IMR-90 (cell line): ENCODE measurements at places on chromosomes 3 and 15.

- DNase-seq: peak; percentile 16
Measured at GRCh38 chr3:32780735-32781210, 37.0 kb upstream of the TRIM71 start.

DNA sequence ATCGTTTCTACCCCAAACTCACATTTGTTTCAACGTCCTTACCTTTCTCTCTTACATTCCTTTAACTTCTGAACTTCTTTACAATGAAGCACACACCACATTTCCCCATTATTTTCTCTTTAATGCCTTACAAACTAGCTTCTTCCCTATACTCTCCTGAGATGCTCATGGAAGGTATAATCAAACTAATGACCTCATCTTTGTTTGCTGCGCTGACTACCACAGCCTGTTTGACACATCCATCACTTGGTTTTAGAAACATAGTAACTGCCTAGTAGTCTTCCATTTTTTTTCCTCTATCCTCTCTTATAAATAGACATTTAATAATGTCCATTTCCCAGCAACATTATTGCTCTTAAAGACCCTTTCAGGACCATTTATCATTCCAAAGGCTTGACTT, 230.5 kb upstream of the LRTM1 start:
- no peak for DNase-seq

- DNase-seq: no peak
Measured at GRCh38 chr15:26686547-26687187, 86.2 kb downstream of the GABRB3 start.

DNA sequence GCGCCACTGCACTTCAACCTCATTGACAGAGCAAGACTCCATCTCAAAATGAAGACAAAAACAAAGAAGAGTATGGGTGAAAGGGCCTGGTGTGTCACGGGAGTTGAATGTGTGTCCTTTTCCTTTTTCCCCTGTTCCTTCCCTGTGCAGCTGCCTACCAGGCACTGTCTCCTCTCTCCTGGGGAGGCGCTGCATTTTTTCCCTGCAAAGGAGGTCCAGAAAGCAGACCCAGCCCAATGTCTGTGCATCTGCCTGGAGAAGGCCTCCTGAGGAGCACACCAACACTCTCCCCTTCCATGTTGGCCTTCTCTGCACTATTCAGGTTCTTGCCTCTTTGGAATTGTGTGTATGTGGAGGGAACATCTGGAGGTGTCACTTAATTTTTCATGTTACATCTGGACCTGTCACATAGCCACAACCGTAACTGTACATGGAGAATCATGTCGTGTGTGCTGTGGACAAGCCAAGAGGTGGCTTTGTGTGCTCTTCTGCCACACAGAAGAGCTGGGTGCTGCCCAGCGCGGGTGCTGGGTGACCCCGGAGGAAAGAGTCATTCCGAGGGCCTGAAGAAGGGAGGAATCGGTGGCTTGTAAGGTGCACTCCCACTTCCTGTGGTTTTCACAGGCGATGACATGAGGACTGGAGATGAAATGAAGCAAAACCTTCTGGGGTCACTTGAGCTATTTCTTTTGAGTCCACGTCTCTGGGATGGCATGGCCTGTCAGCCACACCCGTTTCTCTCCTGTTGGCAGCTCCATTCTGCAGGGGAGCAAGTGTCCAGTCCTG, 46.5 kb upstream of the CGNL1 start:
- DNase-seq: no peak

DNA sequence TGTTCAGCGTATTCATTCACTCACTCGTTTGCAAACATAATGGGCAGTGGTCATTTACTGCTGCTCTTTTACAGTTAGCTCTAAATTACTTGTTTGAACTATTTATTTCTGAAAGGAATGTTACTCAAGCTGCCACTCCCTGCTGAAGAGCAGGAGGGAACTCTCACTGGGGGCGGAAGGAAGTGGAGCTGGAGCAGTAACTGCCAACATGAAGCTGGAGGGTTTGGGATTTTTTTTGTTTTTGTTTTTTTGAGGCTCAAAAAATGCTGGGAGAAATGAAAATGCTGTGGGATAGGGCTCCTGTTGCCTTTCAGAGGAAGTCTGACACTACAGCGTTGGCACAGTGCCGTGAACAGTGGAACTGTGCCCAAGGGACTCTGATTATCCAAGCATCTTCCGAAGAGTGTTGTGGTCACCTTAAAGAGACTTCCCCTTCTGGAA, 44.1 kb downstream of the SENP2 start:
- peak; percentile 53 for DNase-seq

DNA sequence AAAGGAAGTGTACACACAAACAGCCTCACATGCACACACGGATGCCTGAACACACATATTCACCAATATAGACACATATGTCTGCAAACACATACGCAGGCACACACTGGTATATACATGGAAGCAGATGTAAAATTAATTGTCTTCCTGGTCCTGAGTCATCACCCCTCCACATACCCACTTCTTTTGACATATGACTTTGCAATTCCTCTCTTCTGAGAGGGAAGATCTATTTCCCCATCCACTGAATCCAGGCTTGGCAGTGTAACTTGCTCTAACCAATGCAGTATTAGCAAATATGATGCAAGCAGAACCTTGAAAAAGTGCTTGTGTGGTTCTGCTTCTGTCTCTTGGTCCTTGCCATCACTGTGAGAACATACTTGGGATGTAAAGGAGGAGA, 76.8 kb upstream of the HRH1 start:
- DNase-seq: peak; percentile 75

GRCh38 chr3:39404943-39405686, 1.4 kb upstream of the RPSA start:
- DNase-seq: no peak

GRCh38 chr15:76196269-76197231, 114.7 kb downstream of the ETFA start:
- DNase-seq: peak; percentile 89

DNA sequence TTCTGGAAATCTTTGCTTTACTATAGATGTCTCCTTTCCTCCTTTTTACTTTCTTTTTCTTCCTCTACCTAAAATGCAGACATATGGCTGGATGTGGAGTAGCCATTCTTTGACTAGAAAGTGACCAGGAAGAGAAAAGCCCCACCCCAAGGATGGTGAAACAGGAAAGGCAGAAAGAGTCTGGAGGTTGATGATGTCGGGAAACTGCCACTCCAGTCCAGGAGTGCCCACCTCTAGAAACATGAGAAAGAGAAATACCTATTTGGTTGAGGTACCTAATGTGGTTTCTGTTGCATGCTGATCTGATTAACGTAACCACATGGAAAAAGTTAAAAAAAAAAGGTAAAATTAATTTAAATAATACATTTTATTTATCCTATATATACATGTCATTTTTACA, 55.2 kb upstream of the SSR3 start:
- DNase-seq: no peak

DNA sequence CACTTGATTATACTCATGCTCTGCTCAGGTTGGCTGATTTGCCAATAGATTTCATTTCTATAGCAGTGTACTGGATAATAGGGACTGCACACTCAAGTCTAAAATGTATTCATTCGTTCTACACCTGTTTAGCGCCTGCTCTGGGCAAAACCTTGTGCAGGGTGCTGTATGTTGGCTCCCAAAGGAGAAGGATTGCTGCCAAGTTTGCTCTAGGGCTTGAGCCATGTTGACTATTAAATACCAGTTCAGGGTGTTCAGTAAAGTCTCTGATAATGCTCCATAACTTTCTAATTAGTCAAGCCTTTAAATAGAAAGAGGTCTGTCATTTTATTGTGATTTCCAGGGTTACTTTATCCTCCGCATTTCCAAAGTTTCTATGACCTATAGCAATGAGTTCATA, 470.2 kb downstream of the MAGI1 start:
- no peak for DNase-seq
